ENCODE measurements at places on chromosomes 1 and 21. TPM values are rescaled to one million over a fixed set of nuclear protein-coding genes. Genes with fewer than 3 reads are reported as not detected.

C1QA gene
- total RNA-seq: not detected

TSPEAR gene
- not detected for total RNA-seq

DNA sequence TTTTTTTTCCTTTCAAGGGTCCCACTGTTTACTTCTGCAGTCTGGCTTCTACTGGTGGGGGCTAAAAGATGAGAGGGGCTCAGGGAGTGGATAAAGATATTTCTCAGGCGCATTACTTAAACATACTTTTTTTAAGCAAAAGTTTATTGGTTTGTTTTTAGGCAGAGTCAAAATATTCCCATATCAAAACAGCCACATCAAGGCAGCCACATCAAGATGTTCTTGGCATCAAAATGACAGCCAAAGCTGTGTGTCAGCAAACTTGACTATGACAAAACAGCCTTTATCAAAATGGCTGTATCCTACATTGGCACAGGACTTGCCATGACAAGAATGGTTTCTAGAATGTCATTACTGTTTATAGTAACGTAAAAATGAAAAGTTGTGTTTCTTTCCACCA lies 22.1 kb upstream of the RASAL2 start:
- no peak for DNase-seq

- DNase-seq: no peak
Measured at GRCh38 chr1:5576011-5576672, 416.1 kb downstream of the NPHP4 start.

GRCh38 chr1:45016090-45016697 lies 4.1 kb downstream of the UROD start:
- no peak for DNase-seq

GRCh38 chr1:221439008-221439746 lies 302.7 kb downstream of the DUSP10 start:
- DNase-seq: peak; percentile 84

TNFRSF4 gene
- total RNA-seq: 340 TPM

CA6 gene
- total RNA-seq: 0.27 TPM

DNA sequence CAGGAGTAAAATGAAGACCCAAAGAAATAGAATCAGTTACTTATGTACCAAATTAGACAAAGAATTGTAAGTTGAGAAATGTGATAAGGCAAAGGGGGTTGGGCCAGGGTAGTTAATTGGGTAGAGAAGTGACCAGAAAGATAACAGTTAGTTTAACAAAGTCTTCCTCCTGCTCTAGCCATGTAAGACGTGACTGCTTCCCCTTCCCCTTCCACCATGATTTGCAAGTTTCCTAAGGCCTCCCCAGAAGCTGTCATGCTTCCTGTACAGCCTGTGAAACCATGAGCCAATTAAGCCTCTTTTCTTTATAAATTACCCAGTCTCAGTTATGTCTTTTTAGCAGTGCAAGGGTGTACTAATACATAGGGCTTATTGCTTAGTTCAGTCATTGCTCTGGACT lies 142.0 kb upstream of the PDE4B start:
- DNase-seq: no peak

SPATA21 gene
- total RNA-seq: not detected

- no peak for DNase-seq
Measured at GRCh38 chr1:110786802-110787327, 86.1 kb upstream of the CD53 start.

DNA sequence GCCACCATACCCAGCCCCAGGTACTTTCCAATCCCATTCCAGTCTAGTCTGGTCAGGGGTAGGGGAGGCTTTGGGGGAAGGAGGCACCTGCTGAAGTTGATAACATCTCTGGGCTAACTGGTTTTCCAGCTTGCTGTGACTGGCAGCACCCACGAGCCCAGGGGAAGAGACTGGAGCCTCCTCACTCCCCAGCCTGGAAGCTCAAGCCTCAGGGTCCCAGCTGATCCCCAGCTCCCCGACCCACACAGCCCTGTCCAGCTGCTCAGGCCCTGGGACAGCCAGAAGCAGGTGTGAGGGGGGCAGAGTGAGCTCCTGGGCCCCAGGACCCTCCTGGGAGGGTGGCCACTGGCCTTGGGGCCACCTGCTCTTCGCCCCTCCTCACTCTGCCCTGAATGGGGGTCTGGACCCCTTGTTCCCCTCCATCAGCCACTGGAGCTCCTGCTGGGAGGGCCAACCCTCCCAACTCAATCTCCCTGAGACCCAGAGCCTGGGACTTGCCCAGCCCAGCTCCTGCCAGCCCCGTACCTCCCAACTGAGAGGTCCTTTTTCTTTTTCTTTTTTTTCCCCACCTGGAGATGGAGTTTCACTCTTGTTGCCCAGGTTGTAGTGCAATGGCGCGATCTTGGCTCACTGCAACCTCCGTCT lies 23.5 kb upstream of the RNU1-4 start:
- no peak for DNase-seq

GRCh38 chr1:18901147-18901951 lies 1.0 kb downstream of the ALDH4A1 start:
- no peak for DNase-seq

FALEC gene
- 0.34 TPM for total RNA-seq

- DNase-seq: no peak
Measured at GRCh38 chr1:157878059-157878458, 36.5 kb upstream of the CD5L start.

DNA sequence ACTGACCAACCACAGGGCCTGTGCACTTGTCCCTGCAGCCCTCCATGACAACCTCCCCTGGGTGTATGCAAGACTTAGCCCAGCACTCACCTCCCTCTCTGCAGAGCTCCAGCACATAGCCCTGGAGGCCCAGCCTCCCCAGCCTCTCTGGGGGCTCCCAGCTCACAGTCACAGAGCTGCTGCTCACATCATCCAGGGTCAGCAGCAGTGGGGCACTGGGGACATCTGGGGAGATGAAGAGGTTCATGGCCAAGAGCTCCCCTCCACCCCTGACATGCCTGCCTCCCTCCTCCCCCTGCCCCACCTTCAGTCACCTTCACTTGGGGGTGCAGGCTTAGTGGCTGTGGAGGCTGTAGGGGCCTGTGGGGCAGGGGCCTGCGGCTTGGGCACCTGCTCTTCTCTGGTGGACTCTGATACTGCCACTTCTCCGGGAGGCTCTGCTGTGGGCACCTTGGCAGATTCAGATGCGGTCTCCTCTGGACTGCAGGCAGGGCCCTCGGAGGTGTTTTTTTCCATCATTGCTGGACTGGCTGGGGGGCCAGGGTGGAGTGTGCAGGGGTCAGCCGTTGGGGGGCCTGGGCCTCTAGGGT lies at the start of gene MYBPH:
TSS of gene MYBPH (minus strand) at position 590 of the 590 bp plus-strand sequence. CDS start at position 519, 71 bp downstream.
- DNase-seq: no peak

DNA sequence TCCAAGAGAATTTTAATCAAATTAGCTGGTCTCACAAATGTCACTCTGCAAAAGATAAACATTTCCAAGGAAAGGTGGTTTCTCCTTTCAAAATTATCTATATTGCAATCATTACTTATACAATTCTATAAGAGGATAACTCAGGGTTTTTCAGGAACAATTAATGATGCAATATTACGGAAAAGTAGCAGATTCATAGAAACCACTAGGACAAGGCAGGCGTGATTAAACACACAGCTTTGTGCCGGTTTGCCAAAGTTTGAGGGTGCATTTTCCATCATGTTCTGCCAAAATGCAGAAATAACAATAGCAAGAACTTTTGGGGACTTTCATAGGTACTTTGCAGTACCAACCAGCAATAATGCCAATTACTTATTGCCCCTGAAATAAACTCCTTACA lies 605 bp downstream of the TNFRSF9 start:
- no peak for DNase-seq

DNA sequence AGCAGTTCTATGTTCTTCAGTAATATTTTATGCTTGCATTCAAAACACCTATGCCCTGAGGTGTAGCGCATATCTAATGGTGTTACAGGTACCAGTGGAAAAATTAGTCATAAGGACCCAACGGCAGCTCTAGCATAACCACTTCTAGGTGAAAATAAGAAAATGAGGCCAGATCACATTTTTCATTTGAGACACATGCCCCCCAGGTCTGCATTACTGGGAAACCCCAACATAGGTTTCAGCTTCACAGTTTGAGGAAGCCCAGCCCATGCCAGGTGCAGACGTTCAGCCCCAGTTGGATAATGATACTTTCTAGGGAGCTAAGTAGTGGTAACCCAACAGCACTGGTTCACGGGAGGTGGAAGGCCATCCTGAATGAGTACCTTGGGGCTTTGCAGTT lies 129.8 kb downstream of the CNIH3 start:
- DNase-seq: peak; percentile 16

DNA sequence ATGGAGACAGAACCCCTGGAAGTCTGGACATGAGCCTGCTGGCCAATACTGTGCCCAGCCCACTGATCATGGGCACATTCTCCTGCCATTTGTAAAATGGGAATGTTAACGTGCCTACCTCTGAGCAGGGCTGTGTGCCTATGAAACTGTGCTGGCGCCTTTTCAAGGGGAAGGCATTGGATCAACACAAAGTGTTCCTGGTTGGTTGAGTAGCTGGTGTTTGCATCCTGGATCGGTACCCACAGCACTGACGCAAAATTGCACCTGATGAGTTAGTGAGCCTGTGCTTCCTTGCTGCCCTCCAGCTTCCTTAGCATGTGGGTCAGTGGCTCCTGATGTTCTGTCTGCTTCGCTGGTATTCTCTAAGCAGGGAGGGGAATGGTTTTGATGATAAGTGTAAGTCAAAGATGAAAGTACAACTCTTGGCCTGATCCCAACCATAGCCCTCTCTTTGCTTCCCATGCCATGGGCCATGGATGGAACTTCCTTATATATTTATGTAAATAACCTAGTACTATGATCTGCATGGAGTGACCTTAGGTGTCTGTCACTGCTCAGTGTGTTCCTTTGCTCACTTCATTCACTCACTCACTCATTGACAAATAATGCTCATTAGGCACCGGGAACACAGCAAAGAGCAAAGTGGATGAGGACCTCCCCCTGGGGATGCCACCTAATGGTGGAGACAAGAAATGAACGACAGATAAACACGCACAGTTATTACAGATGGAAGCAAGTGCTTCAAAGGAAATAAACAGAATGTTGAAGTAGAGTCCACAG lies 22.7 kb downstream of the MAB21L3 start:
- no peak for DNase-seq

B3GALT2 gene
- not detected for total RNA-seq

- no peak for DNase-seq
Measured at GRCh38 chr1:151871284-151872030, 17.9 kb upstream of the THEM5 start.

ITLN2 gene
- not detected for total RNA-seq

DNA sequence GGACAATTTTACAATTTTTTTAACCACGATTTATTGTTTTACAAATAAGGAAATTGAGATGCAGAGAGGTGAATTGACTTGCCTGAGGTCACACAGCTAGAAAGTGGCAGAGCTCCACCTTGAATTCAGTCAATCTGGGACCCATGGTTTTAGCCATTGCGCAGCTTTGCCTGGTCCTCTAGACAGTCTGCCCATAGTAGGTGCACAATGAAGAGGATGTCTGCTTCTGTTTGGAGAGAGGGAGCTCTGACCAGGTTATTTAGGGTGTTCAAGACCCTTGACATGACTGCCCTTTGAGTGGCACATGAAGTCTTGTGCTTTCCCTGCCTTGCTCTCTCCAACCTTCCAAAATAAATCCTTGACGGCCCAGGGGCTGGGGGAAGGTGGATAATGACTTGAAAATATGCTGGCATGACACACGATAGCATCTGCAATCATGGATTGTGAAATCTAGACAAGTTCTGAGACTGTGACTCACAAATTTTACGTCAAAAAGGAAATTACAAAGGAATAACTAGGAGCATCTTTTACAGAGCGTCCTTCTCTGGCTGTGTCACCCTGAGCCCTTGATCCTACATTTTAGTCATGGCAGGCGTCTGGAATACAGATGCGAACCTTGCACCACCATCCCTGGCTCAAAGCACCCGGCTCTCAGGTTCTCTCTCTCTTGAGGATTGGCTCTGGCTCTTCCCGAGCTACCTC lies 26.2 kb upstream of the ID3 start:
- DNase-seq: no peak

DNA sequence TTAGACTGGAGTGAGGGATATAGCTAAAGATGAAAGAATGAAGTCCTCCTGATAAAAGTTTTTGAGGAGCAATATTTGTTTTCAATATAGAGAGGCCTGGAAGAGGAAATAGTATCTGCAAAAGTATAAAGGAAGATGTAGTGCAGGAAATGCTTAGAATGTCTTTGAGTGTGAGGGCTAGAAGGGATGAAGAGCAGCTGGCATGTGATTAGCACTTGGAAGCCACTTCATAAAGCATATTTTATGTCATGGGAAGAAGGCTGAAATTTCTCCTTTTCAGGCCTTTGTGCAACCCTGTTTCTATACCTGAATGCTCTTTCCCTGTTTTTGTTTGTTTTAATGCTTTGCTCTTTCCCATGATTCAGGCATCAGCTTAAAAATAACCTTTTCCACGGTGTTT lies 323.3 kb upstream of the DEPDC1 start:
- DNase-seq: no peak

GRCh38 chr1:21622466-21623315 lies 46.5 kb downstream of the RAP1GAP start:
- peak; percentile 75 for DNase-seq

- no peak for DNase-seq
Measured at GRCh38 chr1:68827261-68827660, 330.4 kb upstream of the DEPDC1 start.

RNU1-4 gene
- 1,573 TPM for total RNA-seq

RGS1 gene
- 12.0 TPM for total RNA-seq

DNA sequence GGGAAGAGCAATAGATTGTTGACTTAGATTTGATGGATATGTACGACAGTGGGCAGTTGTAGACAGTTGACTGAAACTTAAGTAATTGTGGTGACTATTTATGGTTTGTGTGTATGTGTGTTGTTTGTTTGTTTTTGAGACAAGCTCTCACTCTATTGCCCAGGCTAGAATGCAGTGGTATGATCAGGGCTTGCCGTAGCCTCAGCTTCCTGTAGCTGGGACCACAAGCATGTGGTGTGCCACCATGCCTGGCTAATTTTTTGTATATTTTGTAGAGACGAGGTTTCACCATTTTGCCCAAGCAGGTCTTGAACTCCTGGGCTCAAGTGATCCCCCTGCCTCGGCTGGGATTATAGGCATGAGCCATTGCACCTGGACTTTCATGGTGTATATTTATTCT lies 9.8 kb downstream of the SDHC start:
- no peak for DNase-seq

DNA sequence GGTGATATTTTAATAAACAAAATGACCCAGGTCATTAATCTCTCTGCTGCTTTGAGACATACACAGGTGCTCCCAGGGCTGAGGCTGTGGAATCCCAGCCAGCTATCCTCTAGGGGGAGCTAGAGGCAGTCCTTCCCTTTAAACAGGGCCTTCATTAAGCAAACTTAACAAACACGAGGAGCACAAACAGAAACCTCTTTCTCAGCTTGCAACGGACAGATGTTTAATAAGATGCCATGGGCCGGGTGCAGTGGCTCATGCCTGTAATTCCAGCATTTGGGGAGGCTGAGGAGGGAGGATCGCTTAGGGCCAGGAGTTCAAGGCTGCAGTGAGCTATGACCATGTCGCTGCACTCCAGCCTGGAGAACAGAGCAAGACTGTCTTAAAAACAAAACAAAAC lies 106.7 kb downstream of the HIVEP3 start:
- DNase-seq: peak; percentile 78

DNA sequence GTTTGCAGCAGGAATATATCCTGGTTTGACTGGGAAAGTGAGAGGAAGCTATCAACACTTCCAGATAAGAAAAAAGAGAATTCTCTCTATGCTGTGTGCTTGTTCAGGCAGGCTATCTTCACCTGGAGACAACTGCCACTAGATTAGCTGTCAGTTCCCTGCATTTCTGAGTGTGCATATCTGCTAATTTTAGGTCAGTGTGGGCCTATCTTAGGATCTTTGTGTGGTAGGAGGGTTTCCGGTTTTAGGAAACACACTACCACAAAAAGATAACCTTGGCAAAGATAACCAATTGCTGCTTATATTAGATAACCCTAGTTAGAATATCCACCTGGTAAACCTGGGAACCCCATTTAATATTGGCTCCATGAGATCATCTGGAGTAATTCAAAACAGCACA lies 22.5 kb upstream of the GBP5 start:
- no peak for DNase-seq

LRRC8C gene
- total RNA-seq: 31.5 TPM

OLFML2B gene
- total RNA-seq: 0.28 TPM
